ENCODE measurements at places on chromosomes 13 and 19.

GRCh38 chr13:80047406-80047805, 293.5 kb downstream of the SPRY2 start:
- DNase-seq, result no peak

- DNase-seq, result no peak
Measured at GRCh38 chr13:70415136-70415535, 306.9 kb upstream of the KLHL1 start.

- DNase-seq, result no peak
Measured at GRCh38 chr13:101140936-101141335, 275.4 kb downstream of the NALCN start.

DNA sequence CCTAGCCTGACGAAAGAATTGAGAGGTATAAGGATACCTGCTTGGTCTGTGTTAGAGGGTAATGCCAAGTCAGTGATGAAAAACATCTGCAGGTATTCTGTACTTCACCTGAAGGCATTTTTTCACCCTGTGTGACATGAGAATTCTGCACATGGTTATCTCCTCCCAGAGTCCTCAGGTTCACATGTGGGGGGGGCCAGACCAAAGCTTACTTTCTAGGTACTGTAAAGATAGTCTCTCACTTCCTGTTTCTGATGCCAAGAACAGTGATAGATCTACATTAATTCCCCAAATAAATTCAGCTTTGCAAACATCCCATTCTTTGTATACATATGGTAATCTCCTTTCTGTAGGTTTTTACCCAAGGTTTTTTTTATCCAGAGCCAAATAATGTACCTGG, 53.4 kb downstream of the GPC6 start:
- no peak for DNase-seq

- peak; percentile 42 for DNase-seq
Measured at GRCh38 chr19:1401138-1401888, at the start of gene GAMT. GAMT (minus strand) TSS chr19:1401542; CDS start chr19:1401476, 66 bp downstream.

DNA sequence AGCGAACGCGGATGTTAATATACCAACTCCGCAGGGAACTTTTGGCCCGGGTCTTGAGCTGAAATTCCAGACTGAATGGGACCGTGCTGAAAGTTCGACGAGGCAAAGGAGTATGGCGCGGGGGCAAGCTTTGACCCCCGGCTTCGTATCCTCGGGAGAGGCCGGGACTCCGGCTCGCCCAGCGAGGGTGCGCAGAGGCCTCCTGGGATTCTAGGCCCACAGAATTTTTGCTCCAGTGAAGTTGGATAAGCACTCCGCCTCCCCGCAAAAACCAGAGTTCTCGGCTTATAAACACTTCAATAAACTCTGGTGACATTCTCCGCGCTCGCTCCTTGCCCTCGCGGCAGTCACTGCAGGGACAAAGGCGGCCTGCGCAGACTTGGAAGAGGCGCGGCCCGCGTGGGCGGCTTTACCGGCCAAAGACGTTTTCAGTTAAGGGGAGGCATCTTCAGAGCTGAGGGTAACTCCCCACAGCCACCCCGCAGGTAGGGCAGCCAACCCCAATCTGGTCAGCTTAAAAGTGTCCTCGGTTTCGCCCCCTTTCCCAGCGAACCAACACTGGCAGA, 112.6 kb downstream of the KCNRG start:
- DNase-seq, result no peak

DNA sequence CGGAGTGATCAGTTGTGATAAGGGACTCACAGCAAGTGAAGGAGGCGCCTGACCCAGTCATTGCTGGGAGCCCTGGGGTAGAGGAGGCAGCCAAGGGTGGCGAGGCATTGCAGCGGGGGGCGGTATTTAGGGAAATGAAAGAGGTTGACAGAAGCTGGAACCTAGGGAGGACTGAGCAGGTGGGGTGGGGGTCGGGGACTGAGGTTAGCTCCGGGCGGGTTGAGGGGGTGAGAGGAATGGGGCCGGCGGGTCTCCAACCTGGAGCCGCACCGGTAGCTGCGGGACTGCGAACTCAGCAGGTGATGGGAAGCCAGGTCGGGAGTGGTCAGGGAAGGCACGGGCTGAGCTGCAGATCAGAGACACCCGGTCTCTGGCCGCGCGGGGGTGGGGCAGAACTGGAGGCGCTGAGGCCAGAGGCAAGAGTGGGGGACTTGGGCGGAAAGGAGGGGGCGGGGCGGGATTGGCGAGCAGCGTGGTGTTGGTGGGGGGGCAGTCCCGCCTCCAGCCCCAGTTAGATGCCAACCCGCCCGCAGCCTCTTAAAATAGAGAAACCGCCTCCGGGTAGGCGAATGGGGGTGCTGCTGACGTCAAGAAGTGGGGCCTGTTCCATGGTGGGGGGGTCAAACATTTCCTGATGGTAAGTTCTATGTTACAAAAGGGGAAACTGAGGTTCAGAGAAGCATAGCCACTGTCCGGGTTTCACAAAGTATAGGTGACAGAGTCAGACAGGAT, 1.5 kb downstream of the MAST3 start:
- DNase-seq, result no peak

DNA sequence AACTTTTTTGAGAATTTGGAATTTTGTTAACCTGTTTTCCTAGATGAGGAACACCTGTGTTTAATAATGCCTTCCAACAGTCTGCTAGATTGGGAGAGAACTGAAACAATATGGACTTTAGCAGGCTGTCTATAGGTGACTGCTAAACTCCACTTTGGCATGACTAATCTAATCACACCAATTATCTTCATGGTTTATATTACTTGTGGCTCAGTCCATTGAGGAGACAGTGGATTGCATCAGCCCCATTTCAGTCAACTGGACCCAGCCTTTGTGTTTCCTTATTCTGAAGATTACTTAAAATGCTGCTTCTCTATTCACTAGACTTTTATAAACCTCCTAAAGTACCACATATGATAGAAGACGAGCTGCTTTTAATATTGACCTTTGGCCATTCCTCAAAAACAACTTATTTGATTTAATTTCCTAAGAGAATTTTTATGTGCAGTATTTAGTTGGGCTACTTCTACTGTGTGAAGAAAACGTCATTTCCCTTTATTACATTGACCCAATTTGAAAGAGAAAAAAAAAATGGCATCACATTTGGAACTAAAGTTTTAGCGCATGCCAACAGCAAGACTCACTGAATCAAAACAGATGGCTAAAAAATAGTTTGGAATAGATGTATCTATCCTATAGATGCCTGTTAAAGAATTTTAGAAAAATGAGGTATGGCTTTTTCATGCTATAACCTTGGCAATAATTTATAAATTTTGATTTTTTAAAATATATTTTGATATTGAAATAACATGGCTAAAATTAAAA, 295.8 kb downstream of the NDFIP2 start:
- peak; percentile 19 for DNase-seq

DNA sequence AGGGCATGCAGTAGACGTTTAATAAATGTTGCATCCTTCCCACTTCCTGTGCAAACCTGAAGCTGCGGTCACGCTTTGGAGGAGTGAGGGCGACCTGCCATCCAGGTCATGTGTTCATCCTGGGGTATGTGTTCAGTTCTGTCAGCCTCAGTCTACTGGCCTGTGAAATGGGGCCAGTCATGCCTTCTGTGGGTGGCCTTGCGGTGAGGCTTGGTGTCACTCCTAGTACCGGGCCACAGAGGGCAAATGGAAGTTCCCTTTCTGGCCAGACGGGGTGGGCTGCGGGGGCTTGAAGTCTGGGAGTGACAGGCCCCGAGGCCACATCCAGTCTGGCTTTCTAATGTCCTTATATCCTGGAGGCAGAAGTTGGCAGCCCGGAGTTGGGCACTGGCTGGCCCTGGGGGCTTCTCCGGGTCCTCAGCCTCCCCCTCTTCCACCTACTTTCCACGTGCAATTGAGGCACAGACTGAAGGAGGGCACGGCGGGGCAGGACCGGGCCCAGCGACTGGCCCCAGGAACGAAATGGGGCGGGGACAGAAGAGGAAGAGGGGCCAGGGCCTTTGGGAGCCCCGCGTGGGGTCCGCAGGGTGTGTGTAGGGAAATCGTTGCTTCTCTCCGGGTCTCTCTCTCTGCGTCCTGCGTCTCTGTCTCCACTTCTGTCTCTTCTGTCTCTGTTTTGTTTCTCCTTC, 11.1 kb downstream of the PDE4A start:
- DNase-seq, result no peak

DNA sequence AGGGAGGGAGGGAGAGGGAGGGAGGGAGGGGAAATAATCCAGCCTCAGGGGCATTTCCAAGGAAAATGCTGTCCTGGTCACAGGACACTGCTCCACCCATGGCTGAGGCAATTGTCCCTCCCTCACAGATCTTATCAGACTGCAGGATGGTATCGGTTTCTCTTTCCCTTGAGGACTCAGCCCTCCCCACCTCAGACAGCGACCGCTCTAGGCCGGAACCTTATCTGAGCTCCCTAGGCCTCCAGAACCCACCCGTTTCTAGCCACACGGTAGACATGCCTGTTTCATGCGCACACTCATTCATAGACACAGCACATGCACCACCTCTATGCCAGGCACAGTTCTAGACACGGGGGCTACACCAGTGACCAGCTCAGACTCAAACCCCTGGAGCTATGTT, 10.0 kb upstream of the IZUMO2 start:
- DNase-seq, result no peak

- DNase-seq, result peak; percentile 60
Measured at GRCh38 chr19:14022469-14022868, 5.5 kb upstream of the RLN3 start.

GRCh38 chr13:105814219-105814901, 721.1 kb downstream of the EFNB2 start:
- DNase-seq, result no peak

DNA sequence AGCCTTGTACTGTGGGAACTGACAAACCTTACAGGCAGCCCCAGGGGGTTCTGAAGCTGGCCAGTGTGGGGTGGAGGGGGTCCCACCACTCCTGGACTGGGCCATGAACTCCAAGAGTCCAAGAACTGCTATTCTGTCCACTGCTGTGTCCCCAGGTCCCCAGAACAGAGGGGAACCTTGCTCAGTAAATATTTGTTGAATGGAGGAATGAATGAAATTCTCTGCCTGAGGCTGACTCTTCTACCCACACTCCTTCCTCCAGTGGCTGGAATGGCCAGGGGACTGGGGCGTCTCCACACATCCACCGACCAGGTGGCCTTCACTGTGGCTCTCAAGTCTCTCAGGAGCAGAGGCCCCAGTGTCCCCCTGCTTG, 11.6 kb downstream of the WIZ start:
- DNase-seq, result no peak

DNA sequence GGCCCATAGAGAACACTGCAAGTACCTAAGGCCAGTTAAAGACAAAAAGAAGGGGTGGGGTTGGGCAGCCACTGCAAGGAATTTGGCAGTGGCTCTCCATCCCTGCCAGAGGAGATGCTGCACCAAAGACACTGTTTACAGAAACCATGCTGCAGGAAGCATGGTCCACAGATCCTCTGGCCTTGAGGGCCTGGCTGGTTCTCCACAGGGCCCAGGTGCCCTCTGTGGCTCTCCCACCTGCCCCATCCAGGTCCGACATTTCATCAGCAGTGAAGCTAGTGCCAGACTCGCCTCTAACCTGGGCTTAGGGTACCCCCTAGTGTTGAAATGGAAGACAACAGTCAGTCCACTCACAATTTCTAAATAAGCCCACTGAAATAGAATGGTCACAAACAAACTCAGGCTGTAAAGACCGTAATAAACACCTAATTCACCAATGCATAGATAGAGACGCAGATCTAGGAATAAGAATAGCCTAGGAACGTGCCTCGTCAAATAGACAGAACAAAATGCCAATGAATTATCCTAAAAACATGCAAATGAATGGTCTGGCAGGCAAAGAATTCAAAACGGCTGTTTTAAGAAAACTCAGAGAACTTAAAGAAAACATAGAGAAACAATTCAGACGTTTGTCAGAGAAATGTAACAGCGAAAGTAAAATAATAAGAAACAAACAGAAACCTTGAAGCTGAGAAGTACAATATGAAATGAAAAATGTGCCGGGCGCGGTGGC, 23.3 kb downstream of the LYPD4 start:
- DNase-seq, result no peak

GRCh38 chr13:43850873-43851272, 28.7 kb downstream of the CCDC122 start:
- DNase-seq, result no peak

- no peak for DNase-seq
Measured at GRCh38 chr13:40814803-40815202, 25.4 kb downstream of the SLC25A15 start.

DNA sequence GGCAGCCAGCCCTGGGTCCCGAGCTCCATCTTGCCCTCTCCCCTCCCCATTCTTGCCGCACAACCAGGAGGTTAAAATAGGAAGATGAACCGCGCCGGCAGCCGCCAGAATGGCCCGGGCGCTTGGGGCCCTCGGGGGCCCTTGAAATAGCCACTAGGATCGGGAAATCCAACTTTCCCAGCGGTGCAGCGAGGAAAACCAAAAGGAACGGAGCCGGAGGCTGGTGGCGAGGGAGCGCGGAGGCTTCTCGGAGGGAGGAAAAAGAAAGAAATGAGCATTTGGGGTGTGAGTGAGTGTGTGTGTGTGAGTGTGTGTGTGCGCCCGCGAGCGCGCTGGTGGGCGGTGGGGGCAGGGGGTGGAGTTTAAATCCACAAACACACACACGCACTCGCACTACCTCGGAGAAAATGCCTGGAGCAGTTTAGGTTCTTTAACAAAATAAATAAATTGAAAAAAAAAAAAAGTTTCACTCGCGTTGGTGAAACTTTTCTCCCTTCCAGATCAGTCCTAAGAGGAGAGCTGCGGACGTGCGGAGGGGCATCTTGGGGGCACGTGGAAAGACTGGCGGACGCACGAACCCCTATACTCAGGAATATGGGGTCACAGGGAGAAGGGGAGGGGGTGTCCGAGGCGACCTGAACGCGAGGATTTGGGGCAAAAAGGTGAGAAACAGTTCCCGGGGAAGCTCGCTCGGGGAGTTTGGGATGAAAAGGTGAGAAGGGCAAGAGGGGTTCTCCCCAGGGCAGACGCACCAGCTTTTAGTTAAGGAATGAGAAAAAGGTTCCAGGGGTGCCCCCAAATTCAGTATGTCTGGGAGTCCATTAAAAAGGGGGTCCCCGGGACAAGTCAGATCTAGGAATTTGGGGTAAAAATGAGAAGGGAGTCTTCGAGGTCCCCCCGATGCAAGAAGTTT, 1.3 kb downstream of the RFX2 start:
- peak; percentile 86 for DNase-seq

DNA sequence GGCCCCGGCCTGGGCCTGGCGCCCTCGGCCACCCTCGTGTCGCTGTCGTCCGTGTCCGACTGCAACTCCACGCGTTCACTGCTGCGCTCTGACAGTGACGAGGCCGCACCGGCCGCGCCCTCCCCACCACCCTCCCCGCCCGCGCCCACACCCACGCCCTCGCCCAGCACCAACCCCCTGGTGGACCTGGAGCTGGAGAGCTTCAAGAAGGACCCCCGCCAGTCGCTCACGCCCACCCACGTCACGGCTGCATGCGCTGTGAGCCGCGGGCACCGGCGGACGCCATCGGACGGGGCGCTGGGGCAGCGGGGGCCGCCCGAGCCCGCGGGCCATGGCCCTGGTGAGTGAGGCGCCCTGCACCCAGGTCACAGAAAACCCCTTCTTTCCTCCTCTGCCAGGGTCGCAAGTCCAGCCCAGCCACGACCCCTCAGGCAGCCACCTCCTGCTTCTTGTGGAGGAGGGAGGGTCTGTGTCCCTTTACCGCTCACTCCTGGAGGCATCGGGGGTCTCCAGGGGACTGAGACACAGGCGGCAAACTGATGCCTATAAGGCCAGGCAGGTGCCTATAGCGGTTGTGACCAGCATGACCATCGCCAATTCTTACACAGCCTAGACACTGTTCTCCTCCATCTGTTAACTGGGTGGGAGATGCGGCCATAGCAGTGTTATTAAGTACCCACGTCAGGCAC, 4.2 kb downstream of the TTC9B start:
- DNase-seq, result no peak
